Calu3 (cell line): ENCODE measurements at places on chromosomes 7 and 10. TPM values are rescaled to one million over a fixed set of nuclear protein-coding genes. Genes with fewer than 3 reads are reported as not detected.

GRCh38 chr7:53466371-53466770 lies 430.9 kb downstream of the POM121L12 start:
- no peak for DNase-seq

Gene PSMC2
- total RNA-seq, result 105 and 114 TPM in 2 replicates

DNA sequence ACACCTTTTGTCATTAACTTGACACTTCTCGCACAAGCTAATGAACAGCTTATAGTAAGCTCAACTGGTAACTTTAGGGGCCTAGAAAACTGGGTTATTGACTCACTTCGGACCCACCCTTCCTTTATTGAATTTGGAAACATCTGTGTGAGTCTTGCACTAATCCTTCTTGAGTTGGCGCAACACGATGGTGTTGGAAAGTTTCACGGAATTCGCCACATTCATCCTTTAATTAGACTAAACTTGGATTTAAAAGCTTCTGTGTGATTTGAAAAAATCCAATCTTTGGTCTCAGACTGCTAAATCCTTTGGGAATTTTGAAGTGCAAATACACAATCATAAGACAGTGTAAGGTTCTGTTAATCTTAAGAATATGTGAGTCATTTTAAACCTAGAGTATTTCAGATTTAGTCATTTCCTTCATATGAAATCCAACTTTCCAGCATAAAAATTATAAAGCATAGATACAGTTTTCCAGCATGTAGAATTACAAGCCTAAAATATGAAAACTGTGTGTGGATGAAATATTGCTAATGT lies 15.1 kb downstream of the FZD8 start:
- no peak for DNase-seq

Gene GIMAP1
- not detected in 2 replicates for total RNA-seq

GRCh38 chr10:62545160-62546066 lies 171.2 kb downstream of the ZNF365 start:
- DNase-seq, result no peak

- DNase-seq, result peak; percentile 55
Observed at GRCh38 chr10:32938554-32939061, 19.4 kb downstream of the ITGB1 start.

Gene ADAM12
- total RNA-seq, result not detected in 2 replicates

Gene VSTM4
- not detected in 2 replicates for total RNA-seq

DNA sequence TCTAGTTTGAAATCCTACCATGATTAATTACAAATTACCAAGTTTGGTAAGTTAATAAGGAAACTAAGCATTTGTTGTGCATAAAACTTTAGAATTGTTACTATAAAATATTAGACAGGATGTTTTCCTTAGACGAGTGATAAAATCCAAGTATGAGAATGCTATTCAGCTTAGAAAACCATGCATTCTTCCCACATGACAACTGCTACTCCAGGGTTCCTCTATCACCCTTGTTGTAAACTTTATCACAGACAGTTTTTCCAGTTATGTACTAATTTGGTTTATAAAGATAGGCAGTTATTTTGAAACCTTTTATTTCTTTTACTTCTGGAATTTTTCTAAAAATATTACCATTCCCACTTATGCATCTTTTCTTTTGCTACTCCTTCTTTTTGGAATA lies 52.0 kb downstream of the SIRT1 start:
- DNase-seq, result no peak

- DNase-seq, result no peak
Observed at GRCh38 chr10:105239311-105240219, 598.5 kb downstream of the SORCS3 start.

Gene SOSTDC1
- total RNA-seq, result 13.9 and 22.1 TPM in 2 replicates

Gene SPDYE8
- total RNA-seq, result not detected in 2 replicates

Gene WEE2
- not detected in 2 replicates for total RNA-seq

DNA sequence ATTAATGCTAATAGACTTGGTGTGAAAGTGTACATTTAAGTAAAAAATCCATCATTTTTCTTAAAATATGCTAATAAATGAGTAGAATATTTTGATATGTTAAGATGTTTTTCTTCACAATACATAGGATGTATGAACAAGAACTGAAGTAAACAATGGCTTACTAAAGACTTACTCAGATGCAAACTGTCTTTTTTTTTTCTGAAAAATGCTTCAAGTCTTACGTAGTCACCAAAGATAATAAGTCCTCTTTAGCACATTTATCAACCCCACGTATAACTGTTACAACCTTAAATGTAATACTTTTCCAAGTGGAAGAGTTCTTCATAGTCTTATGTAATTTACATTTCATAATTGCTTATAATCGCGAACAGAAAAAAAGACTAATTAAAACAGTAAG lies 54.8 kb downstream of the MDFIC start:
- no peak for DNase-seq

DNA sequence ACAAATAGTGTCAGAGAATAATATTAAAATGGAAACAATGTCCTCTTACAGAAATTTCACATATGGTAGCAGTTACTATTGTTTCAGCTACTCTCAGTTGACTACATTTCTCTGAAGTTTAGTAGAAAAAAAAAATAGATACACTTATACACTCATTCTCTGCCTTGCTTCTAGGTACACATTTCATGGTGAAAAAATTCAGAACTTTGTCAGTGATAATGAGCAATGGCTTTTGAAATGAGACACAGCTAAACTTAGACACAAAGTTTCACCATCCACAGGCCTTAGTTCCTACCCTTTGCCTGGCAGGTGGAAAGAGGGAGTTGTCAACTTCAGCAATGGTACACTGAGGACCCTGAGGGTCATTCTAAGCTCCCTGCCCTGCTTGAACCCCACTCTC lies 69.2 kb downstream of the CPVL start:
- no peak for DNase-seq

Gene BRAT1
- total RNA-seq, result 56.2 and 59.6 TPM in 2 replicates

Gene MRLN
- not detected in 2 replicates for total RNA-seq

GRCh38 chr10:17396004-17396403 lies 58.4 kb downstream of the ST8SIA6 start:
- DNase-seq, result no peak

GRCh38 chr10:78754269-78755062 lies 314.3 kb upstream of the ZMIZ1 start:
- no peak for DNase-seq

DNA sequence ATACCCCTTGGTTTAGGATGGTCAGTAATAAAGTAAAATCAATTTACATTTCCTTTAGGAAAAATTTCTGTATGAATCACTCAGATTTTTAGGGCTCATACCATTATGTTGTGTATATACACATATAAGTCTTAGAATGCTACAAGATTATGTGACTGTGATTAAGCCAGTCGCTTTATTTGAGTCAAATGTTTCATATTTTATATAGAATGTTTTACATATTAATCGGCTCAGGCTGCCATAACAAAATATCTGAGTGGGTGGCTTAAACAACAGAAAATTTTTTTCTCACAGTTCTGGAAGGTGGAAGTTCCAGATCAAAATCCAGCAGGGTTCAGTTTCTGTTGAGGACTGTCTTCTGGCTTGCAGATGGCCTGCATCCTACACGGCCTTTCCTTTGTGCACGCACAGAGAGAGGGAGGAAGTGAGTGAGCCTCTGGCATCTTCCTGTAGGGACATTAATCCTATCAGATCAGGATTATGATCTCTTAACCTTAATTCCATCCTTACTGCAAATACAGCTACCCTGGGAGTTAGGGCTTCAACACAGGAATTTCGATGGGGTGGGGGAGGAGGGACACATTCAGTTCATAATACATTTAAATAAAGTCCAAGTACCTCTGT lies 198.0 kb downstream of the PHF14 start:
- DNase-seq, result no peak

DNA sequence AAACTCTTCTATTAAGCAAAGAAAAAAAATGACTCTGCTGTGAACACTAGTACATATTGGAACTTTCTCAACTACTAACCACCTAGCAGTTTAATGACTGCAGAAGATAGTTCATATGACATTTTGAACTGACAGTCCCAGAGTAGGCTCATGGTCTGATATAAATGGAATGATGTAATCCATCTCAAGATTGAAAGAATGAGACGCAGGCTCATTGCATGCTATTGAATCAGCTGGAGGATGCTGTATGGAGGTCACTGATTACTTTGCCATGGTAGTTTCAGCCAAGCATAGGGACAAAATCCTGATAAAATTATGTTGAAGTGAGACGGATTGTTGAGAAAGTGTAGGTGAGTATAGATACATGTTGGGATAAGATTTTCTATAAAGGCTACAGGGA lies 217.6 kb upstream of the SEMA3E start:
- no peak for DNase-seq

Gene TMEM236
- 0.38 and 0.51 TPM in 2 replicates for total RNA-seq

GRCh38 chr7:111516612-111517011 lies 45.7 kb downstream of the IMMP2L start:
- DNase-seq, result peak; percentile 41

DNA sequence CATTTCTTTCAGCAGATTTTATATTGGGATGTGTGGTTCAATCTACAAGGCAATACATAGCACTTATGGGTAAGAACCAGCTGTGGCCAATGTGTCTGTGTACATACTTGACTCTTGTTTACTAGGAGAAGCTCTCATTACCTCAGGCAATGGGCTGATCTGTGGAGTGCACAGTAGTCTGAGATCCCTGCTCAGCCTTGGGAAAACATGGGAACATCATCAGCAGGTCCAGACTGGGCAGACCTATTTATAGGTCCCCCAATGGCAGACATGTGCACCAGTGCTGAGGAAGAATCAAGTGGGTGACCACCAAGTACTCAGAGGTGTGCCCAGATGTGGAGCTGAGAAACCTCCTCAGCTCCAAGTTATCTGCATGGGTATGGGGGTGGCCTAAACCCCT lies 349.7 kb downstream of the KIF20B start:
- DNase-seq, result no peak

- DNase-seq, result no peak
Observed at GRCh38 chr10:72819053-72819452, 74.5 kb upstream of the OIT3 start.

Gene SORCS1
- total RNA-seq, result not detected in 2 replicates

Gene SPDYE16
- total RNA-seq, result not detected in 2 replicates

Gene ACTL6B
- total RNA-seq, result not detected in 2 replicates

DNA sequence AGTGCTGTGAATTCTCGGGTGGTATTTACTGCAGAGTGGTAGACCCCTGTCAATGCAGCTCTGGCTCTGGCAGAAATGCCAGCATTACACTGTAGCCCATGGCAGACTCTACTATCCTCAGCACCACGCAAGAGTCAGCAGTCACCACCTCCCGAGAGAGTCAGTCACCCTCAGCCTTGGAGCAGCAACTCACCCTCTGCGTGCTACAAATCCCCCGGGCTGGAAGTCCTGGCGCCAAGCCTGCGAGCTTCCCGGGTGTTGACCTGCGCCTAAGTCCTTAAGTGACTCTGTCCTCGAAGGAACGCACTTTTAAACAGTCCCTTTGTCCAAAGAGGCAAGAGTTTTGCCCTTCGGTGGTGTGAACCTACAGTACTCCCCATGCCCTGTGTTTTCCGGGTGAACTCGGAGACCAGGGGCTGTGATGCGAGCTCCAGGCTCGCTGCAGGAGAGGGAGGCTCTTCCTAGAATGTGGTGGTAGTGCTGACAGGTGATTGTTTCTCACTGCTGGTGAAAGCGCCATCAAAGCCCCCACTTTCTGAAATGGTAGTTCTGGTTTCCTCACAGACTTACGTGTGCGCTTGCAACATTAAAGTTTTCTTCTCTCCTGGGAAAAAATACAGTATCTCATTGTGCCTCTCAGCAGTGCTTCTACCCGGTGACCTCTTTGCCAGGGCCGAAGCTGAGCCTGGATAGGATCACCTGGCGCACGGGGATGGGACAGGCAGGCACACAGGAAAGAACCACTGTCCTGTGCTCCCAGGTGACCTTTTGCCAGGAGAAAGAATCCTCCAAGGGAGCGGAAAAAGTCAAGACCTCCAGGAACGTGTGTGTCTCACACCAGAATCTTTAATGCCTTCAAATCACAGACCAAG lies 33.1 kb upstream of the MBL2 start:
- no peak for DNase-seq

DNA sequence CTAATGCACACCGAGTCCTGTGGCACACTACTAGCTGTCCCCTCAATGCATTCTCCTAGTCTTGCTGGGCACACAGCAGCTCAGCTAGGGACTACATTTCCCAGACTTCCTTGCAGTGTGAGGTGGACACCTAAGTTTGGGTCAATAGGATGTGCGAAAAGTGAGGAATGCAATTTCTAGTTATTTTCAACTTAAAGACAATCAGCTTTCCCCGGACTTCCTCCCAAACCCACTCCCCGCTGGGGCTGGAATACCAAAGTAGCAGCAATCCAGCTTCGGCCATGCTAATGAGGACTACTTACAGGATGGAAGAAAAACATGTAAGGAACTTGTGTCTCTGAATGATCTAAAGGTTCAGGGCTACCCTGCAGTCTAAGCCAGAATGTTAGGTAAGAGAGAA lies 286.4 kb upstream of the LRRN3 start:
- no peak for DNase-seq

GRCh38 chr10:77118603-77119282 lies 518.9 kb downstream of the KCNMA1 start:
- no peak for DNase-seq
